ENCODE measurements at places on chromosomes 5 and 9. TPM values are rescaled to one million over a fixed set of nuclear protein-coding genes. Genes with fewer than 3 reads are reported as not detected.

The PRR16 gene
- total RNA-seq: 6.0 TPM

- no peak for DNase-seq
These were observed 103.3 kb downstream of the SVEP1 start for GRCh38 chr9:110476251-110476650.

DNA sequence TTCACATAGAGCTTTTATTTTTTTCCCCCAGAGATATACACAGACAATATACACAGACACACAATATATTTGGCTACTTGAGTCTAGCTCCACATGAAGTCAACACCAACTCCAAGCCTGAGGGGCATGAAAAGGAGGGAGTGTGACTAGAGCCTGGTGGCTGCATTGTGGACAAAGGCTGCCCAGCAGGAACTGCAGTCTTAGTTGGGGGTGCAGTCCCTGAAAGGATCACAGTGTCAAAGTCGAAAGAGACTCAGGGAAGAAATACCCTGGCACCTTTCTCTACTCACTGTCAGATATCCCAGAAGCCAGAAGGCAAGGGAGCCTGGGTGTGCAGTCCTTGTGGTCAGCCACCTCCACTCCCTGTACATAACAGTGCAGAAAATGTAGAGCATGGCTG, 231.6 kb upstream of the RPS23 start:
- no peak for DNase-seq

GRCh38 chr9:128250839-128251731, 24.7 kb downstream of the GOLGA2 start:
- DNase-seq: no peak

DNA sequence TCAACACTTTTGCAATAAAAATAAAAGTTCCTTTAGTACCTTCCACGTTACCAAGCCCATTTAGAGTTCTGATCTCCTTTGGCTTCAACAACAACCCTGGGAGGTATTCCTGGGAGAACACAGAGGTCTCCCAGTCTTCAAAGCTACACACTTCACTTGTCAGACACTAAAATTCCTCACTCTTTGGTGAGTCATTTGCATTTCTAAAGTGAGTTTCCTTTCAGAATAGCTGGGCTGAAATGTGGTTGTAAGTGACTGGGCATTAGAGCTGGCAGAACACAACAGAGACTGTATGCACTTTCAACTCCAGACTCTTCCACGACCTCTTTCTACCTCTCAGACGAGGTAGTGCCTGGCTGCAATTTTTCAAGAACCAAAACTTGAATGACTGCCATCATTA, 11.5 kb upstream of the F2RL1 start:
- no peak for DNase-seq

GRCh38 chr9:136079211-136079915, 15.7 kb downstream of the NACC2 start:
- DNase-seq: peak; percentile 75

The CCNI2 gene
- total RNA-seq: not detected

DNA sequence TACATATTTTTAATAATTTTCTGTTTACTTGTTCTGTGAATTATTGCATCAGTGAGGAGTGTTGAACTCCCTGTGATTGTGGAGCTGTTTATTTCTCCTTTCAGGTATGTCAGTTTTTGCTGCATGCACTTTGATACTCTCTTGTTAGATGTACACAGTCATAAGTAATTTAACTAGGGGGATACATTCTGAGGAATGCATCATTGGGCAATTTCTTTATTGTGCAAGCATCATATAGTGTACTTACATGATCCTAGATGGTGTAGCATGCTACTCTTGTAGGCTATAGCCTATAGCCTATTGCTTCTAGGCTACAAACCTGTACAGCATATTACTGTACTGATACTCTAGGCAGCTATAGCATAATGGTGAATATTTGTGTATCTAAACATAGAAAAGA, 9.5 kb downstream of the DENND4C start:
- DNase-seq: no peak

- no peak for DNase-seq
These were observed 159.1 kb downstream of the CCDC171 start for GRCh38 chr9:15711931-15712330.

DNA sequence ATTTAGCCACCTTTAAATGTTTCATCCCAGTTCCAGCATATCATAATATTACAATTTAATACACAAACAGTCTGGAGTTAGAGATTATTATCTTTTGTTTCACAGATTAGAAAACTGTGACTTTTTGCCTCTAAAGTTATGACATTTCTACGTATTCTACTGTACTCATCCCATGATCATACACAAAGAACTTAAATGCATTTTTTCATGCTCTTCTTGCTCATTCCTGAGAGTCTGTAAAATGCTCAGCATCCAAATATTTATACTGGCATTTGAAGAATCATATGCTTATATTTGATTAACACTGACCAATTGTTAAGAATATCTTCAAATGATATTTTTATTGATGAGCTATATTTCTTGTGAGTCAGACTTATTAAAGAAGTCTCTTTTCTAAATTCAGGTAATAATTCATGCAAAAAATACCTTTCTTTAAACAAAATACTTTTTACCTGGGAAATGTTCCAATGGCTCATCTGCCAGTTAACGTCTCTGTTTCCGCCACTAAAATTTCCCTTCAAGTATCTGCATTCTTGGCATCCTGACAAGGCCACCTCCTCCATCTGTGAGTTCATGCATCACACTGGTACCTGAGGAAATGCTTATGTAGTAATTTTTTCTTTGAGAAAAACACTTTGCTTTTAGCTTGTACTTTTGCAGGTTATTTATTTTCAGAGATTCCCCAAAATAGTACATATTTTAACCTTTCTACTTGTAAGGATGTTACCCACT, 139.6 kb upstream of the RASA1 start:
- no peak for DNase-seq

DNA sequence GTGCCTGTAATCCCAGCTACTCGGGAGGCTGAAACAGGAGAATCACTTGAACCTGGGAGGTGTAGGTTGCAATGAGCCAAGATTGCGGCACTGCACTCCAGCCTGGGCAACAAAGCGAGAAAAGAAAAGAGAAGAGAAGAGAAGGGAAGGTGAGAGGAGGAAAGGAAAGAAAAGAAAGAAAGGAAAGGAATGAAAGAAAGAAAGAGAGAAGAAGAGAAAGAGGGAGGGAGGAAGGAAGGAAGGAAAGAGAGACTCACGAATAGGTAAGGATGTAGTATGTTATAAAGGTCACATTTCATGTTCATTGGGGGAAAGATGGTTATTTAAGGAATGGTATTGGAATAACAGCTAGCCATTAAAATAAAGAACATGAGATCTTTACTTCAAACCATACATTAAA, 10.4 kb upstream of the ANP32B start:
- DNase-seq: no peak

DNA sequence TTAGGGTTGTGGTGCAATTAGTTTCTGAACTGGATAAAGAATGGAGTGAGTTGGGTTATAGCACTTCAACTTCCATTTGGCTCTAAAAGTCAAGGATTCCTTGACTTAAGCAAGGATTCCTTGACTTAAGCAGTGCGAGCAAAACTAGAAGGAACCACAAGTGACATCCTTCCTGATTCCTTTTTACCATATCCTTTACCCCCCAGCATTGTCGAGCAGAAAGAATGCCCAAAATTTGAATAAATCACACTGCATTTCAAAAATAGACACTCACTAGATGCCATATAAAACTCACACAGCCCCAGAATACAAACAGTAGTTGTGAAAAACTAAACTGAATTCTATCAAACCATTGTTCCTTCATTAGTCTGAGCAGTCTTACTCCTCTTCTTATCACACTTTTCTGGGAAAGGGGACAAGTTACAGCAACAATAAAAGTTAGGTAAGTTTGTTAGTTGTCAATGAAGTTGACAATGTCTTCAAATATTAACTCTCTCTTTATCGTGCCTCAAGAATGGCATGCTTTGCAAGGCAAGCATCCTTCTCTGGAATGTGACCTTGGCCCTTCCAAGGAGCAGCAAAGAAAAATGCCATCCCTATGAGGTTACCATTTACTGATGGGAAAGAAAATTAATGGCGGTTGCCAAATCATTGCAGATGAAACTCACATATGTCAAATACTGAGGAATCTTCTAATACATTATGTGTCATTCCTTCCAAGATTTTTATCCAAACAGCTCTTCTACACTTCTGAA, 273.3 kb upstream of the ANKRD55 start:
- no peak for DNase-seq

The HNRNPA0 gene
- 23.5 TPM for total RNA-seq

GRCh38 chr9:95082401-95083084, 235.0 kb downstream of the FANCC start:
- peak; percentile 76 for DNase-seq

DNA sequence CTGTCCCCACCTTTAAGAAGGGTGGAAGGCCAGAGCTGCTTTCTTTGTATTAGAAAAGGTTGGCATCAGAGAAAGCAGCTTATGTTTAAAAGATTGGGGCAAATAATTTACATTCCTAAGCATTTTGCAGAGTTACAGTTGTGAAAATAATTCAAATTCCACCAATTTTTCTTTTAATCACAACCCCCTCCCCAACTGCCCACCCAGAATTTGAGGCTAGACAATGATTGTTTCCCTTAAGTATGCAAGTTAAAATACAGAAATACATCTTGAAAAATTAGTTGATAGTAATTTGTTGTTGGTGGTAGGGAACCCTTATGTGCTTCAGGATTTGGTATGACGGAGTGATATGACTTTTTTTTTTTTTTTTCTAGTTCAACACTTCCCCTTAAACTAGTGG, 133.0 kb downstream of the ZSWIM6 start:
- DNase-seq: no peak

DNA sequence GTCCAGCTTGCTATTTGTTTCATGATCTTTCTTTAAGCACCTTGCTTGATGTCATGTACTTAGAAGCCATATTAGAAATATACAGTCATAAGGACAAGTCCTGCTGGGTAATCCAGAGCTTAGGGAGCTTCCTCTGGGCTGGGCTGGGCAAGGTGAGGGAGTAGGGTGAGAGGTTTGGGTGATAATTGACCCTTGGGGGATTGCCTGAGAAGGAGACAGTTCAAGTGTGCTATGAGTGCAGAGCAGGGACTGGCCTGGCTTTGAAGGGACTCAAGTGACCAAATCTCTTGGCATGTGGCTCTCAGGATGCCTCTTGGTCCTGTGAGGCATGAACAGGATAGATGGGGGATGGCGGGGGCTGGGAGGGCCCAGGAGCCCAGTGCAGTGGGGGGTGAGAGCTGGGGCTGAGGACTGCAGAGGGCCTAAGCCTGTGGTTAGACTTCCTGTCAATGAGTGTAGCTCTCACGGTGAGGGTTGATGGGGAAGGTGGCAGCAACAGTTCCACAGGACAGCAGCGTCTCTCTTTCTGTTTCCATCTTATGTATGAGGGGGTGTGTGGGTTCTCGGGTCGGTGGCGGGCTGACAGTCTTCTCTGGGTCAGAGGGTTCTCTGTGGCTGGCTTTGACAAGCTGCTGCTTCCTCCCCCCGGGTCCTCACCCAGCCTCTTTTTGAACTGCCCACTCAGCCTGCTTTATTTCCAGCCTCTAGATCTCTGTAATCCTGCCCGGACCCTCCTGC, 53.5 kb downstream of the RGS3 start:
- no peak for DNase-seq

All from posterior vena cava (tissue), 2 donors.